PC-3 (cell line): ENCODE measurements at places on chromosomes 6 and 20.

DNA sequence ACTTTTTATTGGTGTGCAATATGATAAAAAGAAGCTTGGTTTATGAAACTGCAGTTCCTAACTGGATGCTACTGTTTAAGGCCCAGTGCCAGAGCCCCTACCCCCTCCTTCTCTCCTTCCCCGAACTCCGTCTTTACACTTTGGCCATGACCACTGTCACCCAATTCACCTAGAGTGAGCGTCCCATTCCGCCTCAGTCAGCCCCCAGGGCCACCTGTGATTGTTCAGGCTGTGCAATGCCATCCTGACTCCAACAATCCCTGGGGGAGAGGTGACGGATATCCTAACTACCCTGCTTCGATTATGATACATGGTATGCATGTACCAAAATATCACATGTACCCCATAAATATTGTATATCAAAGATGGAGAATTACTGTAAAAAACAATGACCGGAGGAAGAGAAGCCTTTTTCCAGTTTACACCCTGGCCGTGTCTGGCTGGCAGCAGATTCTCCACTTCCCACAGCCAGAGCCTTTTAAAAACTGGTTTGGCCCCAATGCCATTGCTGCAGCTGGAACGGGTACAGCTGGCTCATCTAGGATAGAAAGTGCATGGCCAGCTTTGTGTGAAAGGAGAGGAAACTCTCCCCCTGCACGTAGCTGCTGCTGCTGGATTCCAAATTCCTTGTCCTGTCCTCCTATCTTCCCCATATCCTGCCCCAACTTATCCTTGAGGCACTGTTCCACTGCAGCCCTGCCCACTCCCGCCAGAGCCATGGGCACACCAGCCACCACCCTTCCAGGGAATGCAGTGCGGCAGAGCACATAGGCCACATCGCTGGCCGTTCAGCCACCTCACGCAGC is 99.7 kb downstream of the JPH2 start:
- DNase-seq, result no peak
- no peaks in the 10 kb centered on the region for H3K27me3 ChIP-seq
- H3K36me3 ChIP-seq, result no peaks in the 10 kb centered on the region
- H3K27ac ChIP-seq, result no peak overlapping the region
- H3K4me1 ChIP-seq, result peaks cover 22% of the 10 kb centered on the region

- peak; percentile 67 for DNase-seq
- H3K4me1 ChIP-seq, result no peaks in the 10 kb centered on the region
- no peaks in the 10 kb centered on the region for H3K27me3 ChIP-seq
- no peak overlapping the region for H3K27ac ChIP-seq
These were observed 14.2 kb upstream of the FAM162B start for GRCh38 chr6:116779573-116780164.

DNA sequence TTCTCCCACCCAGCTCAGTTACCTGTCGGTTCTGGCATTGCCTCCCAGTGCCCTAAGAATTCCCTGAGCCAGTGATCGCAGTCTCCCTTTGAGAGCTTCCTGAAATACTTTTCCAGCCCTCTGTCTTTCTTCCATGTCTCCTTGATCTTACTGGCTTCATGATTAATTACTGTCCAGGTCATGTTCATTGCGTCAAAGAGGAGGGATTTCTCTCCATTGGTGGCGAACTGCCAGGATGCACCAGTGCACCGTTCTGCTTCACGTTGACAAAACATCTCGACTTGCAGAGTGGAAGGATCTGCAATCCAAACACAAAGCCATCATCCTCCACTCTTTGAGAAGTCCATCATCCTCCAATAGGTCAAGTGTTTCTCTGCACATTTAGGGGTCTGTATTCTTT is 8.6 kb downstream of the RAET1E start:
- no peaks in the 10 kb centered on the region for H3K36me3 ChIP-seq
- no peaks in the 10 kb centered on the region for H3K27me3 ChIP-seq
- DNase-seq, result no peak
- no peak overlapping the region for H3K4me3 ChIP-seq
- H3K27ac ChIP-seq, result no peak overlapping the region
- 0 out of 2 replicates have a peak, but pooled peaks cover 8% of the 10 kb centered on the region for H3K4me1 ChIP-seq

DNA sequence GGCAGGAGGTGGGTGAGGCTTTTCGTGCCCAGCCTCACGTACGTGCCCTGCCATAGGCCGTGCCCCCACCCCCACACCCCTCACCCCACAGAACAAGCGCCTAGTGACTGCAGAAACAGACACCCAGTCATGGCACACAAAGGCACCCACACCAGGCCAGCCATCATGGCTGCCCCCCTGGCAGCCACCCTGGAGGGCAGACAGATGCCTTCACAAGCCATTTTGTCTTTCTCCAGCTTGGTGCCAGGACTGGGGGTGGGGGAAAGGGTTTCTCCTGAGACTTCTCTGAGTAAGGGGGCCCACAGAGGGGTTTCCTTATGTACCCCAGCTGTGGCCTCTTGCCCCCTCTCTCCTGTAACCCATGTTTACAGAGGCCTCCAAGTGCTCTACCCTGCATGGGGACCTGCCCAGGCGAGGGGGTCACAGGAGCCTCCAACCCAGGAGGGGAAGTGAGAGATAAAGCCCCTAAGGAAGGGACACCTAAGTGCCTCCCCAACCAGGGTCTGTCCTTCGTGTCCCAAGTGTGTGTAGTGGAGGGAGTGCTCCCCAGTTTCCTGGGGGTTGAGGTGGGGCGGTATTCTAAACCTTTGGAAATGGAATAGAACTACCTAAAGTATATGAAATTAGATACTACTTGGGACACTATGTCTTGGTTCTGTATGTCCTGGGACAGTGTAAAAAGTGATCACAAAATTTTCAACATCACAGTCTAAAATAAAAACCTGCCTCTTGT is 49.9 kb downstream of the MRPL14 start:
- H3K4me3 ChIP-seq, result no peak overlapping the region
- no peaks in the 10 kb centered on the region for H3K36me3 ChIP-seq
- H3K27ac ChIP-seq, result no peak overlapping the region
- no peaks in the 10 kb centered on the region for H3K27me3 ChIP-seq
- peaks cover 26% of the 10 kb centered on the region for H3K4me1 ChIP-seq

DNA sequence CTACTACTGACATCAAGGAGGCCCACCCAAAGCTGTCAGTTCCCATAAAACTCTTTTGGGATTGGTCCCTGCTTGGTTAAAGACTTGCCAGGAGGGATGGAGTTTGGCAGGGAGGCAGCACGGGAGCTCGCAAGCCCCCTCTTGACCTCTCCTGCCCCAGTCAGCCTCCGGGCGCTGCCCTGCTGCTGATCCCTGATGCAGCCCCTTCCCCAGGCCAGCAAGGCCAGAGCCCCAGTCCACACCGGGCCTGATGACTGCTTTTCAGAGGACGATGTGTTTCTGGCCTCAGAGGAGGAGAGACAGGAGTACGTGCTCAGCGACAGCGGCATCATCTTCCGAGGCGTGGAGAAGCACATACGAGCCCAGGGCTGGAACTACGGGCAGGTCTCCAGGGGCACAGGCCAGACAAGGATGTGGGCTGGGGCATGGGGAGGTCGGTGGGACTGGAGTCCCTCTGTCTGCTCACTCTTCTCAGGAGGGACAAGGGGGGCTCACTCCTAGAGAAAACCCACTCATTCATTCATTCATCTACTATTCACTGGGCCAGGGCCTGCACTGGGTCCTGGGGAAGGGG is 15.6 kb downstream of the TGM6 start:
- no peaks in the 10 kb centered on the region for H3K36me3 ChIP-seq
- DNase-seq, result no peak
- H3K27ac ChIP-seq, result no peak overlapping the region
- H3K4me3 ChIP-seq, result no peak overlapping the region
- H3K27me3 ChIP-seq, result peaks cover 54% of the 10 kb centered on the region

GRCh38 chr6:42769836-42770235 is 12.0 kb upstream of the BICRAL start:
- H3K4me3 ChIP-seq, result no peak overlapping the region
- H3K36me3 ChIP-seq, result no peaks in the 10 kb centered on the region
- H3K27ac ChIP-seq, result no peak overlapping the region
- H3K4me1 ChIP-seq, result peaks cover 23% of the 10 kb centered on the region
- no peaks in the 10 kb centered on the region for H3K27me3 ChIP-seq
- no peak for DNase-seq

DNA sequence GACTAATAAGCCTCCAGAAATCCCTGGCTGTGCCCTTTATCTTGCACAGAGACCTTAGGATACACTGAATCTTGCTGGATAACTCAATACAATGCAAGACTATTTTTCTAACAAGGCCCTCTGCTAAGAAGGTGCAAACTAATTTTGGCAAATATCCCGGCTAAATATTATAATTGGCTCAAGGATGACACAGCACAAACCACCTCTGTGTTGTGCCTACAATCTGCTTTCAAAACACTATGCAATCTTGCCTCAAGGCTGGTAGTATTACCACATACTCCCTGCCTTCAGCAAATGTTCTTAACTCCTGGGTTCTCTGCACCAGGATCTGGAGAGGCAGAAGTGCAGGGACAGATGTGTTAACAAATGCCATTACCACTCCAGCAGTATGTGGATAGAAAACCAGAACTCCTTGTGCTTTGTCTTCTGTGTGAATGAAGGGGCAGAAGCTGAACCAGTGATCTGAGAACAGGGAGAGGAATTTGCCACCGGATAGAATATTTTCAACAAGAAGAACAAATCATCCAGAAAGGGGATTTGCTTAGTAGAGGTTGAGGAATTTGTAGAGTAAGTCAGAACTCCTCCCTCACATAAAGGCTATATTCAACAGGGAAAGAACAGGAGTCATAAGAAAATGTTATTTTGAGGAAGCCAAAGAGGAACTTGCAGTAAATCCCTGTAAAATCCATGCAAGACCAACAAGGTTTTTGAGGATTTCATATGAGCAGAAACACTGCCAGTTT is 74.1 kb upstream of the SLC4A11 start:
- H3K27me3 ChIP-seq, result no peaks in the 10 kb centered on the region
- H3K27ac ChIP-seq, result no peak overlapping the region
- H3K4me3 ChIP-seq, result no peak overlapping the region
- H3K36me3 ChIP-seq, result no peaks in the 10 kb centered on the region

GRCh38 chr20:43554369-43554768 is 4.5 kb upstream of the SGK2 start:
- peaks cover 18% of the 10 kb centered on the region for H3K4me1 ChIP-seq
- H3K27me3 ChIP-seq, result no peaks in the 10 kb centered on the region

DNA sequence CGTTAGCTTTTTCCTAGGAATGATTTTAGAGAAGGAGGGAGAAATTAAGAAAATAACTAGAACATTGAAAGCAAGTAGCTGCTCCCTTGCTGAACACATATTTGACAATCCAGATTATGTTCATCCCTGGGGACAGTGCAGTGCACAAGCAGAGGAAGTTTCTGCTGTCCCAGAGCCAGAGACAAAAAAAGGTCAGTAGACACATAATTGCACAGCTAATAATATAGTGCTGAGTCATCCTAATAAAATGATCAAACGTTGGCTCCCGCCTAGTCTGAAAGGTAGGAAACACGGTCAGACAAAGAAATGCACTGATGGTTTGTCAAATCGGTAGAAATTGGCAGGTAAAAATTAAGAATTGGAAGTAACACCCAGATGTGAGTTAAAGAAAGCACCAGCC is 21.7 kb upstream of the SSTR4 start:
- DNase-seq, result peak; percentile 91
- H3K36me3 ChIP-seq, result no peaks in the 10 kb centered on the region
- H3K27ac ChIP-seq, result no peak overlapping the region
- H3K27me3 ChIP-seq, result no peaks in the 10 kb centered on the region

DNA sequence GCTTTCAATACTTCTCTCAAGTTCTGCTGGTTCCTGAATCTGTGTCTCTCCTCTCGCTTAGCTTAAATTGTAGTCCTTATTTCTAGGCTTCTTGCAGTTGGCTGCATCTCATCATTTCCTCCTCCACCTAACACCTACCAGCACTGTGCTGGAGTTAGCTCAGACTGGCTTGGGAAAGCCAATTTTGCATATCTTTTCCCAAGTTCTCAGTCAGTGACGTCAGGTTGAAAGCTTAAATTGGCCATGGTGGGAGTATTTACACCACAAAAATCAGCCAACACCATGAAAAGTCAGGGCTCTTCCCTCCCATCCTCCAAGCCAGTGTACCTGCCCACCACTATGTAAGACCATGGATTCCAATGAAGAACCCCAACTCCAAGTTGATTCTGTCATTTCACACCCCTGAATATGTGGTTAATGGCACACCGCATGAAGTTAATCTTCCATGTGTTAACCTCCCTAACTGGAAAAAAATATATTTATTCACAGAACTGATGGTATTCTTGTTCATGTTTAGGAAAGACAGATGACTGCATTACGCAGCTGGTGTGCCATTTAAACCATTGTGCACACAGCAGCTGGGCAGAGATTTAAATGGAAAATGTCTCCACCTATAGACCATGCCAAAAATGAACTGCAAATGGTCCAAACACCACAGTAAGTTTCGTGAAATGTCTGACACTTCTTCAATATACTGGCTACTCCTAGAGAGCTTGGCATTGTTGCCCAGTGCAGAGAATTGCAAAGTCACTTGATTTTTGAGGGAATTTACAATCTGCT is 274.1 kb upstream of the MAP3K7 start:
- no peaks in the 10 kb centered on the region for H3K4me1 ChIP-seq
- H3K27me3 ChIP-seq, result peaks cover 12% of the 10 kb centered on the region; the same call in 1 of the 2 replicates
- no peaks in the 10 kb centered on the region for H3K36me3 ChIP-seq
- peak; percentile 10 for DNase-seq

GRCh38 chr6:12815884-12816600 is 99.5 kb downstream of the PHACTR1 start:
- no peak for DNase-seq
- H3K4me3 ChIP-seq, result no peak overlapping the region
- no peaks in the 10 kb centered on the region for H3K36me3 ChIP-seq

- no peaks in the 10 kb centered on the region for H3K27me3 ChIP-seq
- no peak for DNase-seq
- H3K4me3 ChIP-seq, result no peak overlapping the region
- H3K27ac ChIP-seq, result peak overlapping the region; percentile 50
These were observed 55.5 kb downstream of the TPBG start for GRCh38 chr6:82419132-82419581.

GRCh38 chr6:152233547-152234320 is 403.4 kb downstream of the SYNE1 start:
- no peak overlapping the region for H3K4me3 ChIP-seq
- no peaks in the 10 kb centered on the region for H3K36me3 ChIP-seq
- peaks cover 11% of the 10 kb centered on the region; the same call in 1 of the 2 replicates for H3K4me1 ChIP-seq
- no peaks in the 10 kb centered on the region for H3K27me3 ChIP-seq

DNA sequence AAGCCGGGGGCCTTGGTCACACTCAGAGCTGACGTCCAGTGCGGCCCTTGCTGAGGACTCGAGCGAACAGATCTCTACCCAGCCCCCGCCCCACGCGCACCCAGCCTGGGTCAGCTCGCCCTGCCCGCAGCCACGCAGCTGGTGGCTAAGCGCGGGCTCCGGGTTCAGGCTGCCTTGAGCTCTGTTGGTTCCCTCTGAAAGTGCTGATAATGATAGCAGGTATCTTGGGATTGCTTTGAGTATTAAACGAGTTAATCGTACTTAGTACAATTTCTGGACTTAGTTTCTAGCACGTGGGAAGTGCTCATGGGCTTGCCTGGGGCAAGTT is 88.1 kb upstream of the TGM3 start:
- H3K36me3 ChIP-seq, result no peaks in the 10 kb centered on the region

GRCh38 chr6:134235937-134236751 is 81.8 kb downstream of the SGK1 start:
- H3K4me3 ChIP-seq, result no peak overlapping the region
- H3K36me3 ChIP-seq, result no peaks in the 10 kb centered on the region
- H3K27ac ChIP-seq, result peak overlapping the region; percentile 76
- H3K27me3 ChIP-seq, result no peaks in the 10 kb centered on the region
- H3K4me1 ChIP-seq, result peaks cover 13% of the 10 kb centered on the region
- DNase-seq, result peak; percentile 56

- no peak for DNase-seq
- H3K27ac ChIP-seq, result no peak overlapping the region
- no peaks in the 10 kb centered on the region for H3K27me3 ChIP-seq
- no peaks in the 10 kb centered on the region for H3K4me1 ChIP-seq
- H3K4me3 ChIP-seq, result no peak overlapping the region
These were observed 8.8 kb downstream of the DDRGK1 start for GRCh38 chr20:3195590-3196237.

GRCh38 chr6:166492092-166492741 is 94.3 kb downstream of the RAMACL start:
- no peaks in the 10 kb centered on the region for H3K27me3 ChIP-seq
- no peak overlapping the region for H3K27ac ChIP-seq
- H3K4me3 ChIP-seq, result no peak overlapping the region
